ENCODE measurements at places on chromosomes 7 and 10.

DNA sequence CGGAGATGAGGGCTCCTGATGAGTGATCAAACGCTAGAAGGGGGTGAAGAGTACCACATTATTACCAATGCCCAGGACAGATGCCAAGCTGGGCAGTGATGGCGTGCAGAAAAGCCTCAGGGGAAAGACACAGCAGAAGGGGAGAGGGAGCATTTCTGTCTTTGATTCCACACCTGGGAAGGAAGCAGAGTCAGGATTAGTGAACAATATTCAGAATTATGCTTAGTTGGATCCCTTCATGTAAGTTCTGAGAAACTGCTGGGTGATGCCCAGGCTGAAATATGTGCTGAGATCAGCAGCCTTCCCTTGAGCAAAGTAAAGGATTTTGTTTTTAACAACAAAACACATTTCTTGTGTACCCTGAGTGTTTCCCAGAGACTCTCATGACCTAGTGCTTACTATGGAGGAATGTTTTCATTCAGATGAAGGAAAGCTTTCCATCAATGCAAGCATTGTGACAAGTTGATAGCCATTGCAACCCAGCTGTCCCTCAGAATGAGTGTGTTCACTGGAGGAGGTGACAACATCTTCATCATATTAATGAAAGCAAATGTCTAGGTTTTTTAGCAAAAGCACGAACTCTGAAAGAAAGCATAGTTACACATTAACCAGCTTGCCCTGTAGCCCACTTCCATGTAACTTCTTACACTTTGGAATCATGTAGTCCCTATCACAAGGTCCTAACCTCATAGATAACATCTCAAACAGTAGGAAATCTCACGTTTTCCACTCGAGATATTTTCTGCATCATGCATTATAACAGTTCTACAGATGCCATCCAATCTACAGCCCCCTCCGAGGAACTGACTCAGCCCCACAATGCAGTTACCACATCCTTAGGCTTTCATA is 23.8 kb upstream of the AKR1C1 start:
- no peak for DNase-seq

- peak; percentile 69 for DNase-seq
Measured at GRCh38 chr7:64685091-64685490, 19.2 kb downstream of the ZNF107 start.

DNA sequence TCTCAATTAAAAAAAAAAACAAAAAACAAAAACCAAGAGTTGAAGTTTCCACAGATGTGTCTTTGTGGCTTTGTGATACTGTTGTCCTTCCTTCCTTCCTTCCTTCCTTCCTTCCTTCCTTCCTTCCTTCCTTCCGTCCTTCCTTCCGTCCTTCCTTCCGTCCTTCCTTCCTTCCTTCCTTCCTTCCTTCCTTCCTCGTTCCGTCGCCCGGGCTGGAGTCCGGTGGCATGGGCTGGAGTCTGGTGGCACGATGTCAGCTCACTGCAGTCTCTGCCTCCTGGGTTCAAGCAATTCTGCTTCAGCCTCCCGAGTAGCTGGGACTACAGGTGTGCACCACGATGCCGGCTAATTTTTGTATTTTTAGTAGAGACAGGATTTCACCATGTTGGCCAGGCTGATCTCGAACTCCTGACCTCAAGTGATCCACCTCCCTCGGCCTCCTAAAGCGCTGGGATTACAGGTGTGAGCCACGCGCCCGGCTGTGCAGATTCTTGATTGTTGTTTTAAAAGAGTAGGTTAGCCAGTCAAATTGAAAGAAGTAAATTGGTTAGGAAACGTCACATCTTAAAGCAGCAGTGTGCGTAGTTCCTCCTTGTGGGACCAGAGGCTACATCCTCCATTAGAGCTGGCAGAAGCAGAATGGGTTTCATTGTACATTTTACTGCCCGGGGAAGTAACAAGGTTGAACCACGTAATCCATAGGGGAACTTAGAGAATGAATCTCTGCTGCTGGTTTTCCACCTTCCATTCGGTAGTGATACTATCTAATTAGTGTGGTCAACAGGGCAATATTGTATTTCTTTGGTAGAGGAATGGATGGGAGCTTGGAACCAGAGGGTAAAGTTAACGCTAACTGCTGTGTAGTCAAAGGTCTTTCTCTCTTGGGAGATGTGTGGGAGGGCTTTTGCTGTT is 20.6 kb downstream of the DNAJB6 start:
- DNase-seq, result no peak

GRCh38 chr7:46710927-46711326 is 789.9 kb upstream of the IGFBP3 start:
- DNase-seq, result no peak

- DNase-seq, result no peak
Measured at GRCh38 chr10:128257428-128257827, 131.2 kb upstream of the MKI67 start.

DNA sequence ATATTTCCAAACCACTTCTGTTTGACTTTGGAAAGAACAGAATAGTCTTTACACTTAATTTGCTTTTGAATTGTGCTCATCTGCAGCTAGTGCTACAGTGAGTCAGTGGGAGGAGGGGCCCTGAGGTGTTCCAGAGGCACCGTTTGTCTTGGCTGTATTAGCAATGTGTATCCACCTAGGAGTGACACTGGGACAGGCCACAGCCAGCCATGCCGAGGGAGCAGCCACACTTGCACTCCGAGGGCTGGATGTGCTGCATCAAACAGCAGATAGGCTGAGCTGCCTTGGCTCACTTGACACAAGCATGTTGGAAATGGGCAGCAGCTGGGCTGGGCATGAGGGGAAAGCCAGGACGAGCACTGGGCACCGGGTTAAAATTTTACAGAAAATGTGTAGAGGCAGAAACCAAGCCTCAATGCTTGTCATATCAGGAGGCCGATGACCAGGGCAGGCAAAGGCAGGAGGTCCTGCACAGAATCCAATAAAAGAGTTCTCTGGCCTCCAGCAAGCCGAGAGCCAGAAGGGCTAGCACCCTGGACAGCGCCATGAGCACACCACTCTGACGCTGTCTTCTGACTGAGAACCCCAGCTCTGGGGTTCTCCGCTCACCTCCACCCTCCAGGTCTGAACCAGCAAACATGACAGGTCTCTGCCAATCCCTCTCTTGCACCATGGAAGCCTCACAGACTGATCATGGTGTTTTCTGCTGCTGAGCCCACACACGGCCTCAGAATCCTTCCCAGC is 163.3 kb downstream of the GRID1 start:
- DNase-seq, result peak; percentile 19

GRCh38 chr10:63209705-63210104 is 76.6 kb downstream of the NRBF2 start:
- DNase-seq, result no peak

GRCh38 chr7:42852531-42852930 is 59.3 kb downstream of the C7orf25 start:
- DNase-seq, result no peak

DNA sequence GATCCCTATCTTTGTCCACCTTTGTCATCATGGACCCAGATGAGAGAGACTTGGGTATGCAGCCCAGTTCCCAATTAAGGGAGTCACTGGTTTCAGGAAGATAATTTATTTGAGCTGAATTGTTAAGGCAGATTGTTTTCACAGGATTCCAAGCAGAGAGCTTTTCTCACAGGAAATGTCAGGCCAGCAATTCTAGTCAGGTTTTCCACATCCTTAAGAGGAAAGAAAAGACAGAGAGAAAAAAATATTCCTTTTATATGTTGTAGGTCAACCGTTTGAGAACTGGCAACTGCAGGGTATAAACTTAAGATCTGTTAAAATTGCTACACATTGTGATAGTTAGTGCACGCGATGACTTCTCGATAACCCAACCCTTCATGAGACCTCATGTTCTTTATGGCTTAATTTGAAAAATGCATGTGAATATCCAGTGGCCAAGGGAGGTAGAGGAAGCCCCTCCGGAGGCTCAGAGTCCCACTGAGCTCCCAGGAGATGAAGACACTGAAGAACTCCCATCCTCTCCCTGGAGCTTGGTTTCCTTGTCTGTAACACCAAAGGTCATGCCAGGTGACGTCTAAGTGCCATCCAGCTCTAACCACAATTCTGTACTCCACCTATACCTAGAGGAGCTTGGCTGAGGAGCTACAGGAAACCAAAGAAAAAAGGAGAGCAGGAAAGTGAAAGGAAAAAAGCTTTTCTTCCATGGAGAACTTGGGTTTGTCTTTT is 45.6 kb downstream of the MINDY4 start:
- no peak for DNase-seq

GRCh38 chr10:30831426-30831825 is 200.2 kb downstream of the ZNF438 start:
- no peak for DNase-seq

- no peak for DNase-seq
Measured at GRCh38 chr7:92462560-92462959, 15.2 kb downstream of the ERVW-1 start.

- DNase-seq, result no peak
Measured at GRCh38 chr10:22657566-22658225, 56.7 kb downstream of the PIP4K2A start.

GRCh38 chr10:75291805-75292204 is 56.0 kb upstream of the COMTD1 start:
- no peak for DNase-seq

- no peak for DNase-seq
Measured at GRCh38 chr7:499853-500485, 19.7 kb downstream of the PDGFA start.

DNA sequence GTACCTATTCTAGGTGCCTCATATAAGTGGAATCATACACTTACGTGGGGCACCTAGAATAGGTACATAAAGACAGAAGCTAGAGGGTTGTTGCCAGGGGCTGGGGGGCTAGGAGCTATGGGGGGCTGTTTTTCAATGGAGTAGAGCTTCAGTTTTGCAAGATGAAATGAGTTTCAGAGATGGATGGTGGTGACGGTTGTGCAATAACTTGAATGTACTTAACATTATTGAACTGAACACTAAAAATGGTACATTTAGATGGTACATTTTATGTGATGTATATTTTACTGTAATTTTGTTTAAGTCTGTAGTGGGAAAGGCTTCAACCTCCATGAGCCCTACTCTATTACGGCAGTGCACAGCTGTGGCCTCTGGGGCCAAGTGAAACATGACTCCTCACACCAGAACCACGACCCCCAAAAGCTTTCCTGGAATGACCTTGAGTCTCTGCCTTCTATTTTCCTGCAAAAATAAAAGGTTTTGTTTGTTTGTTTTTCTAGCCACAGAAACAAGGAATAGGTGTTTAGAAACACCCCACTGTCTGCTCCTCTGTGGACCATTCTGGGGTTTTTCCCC is 147.3 kb upstream of the PLXNA4 start:
- no peak for DNase-seq

DNA sequence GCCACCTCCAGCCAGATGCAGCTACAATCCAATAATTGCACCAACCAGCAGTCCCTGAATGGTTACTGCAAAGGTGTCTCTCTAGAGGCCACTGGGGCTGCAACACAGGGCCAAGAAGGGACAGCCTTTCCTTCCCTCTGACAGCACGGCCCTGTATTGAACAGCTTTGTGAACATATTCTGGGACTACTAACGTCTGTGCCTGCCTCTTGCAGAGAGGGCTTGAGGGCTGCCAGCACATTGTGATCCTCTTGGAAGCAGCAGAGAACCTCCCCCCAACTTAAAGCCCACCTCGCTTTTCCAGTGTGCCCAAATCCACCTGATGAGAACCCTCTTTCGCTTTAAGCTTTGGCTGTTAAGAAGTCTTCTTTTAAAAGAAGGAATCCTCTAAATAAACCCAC is 415.9 kb downstream of the RPS24 start:
- no peak for DNase-seq

DNA sequence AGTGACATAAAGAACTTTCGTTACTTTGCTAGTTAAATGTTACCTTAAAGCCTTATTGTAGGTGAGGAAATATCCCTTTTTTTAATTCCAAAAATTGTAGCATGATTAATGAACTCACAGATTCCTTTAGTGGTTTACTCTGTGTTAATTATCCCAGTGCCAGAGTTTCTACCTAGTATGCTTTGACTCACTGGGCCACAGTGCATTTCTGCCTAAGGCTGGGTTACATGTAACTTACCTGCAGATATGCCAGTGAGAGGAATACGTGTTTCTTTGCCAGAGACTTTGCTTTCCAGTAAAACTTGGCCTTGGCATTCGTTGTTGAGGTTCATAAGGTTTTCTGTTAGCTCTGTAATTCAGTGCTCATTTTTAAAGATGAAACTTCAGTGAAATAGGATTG is 380.8 kb upstream of the LRGUK start:
- no peak for DNase-seq

DNA sequence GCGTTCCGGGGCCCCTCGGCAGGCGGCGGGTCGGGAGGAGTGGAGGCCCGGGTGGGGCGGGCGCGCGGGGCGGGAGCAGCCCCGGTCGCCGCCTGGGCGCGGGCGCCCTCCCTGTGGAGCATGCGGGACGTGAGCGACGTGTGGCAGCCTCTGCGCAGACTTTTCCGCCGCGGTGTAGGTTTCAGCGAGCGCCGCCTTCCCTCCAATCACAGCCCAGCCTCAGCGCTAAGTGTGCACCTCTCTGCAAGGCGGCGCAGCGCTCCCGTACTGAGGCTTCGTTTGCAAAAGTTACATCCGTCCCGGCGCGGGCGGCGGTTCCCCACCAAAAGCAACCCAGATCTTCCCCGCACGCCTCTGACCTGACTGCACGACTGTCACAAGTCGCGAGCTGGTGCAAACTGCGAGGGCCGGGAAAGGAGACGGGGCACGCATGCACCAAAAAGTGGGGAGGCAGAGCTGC is 1.2 kb upstream of the PFKFB3 start:
- peak; percentile 93 for DNase-seq

DNA sequence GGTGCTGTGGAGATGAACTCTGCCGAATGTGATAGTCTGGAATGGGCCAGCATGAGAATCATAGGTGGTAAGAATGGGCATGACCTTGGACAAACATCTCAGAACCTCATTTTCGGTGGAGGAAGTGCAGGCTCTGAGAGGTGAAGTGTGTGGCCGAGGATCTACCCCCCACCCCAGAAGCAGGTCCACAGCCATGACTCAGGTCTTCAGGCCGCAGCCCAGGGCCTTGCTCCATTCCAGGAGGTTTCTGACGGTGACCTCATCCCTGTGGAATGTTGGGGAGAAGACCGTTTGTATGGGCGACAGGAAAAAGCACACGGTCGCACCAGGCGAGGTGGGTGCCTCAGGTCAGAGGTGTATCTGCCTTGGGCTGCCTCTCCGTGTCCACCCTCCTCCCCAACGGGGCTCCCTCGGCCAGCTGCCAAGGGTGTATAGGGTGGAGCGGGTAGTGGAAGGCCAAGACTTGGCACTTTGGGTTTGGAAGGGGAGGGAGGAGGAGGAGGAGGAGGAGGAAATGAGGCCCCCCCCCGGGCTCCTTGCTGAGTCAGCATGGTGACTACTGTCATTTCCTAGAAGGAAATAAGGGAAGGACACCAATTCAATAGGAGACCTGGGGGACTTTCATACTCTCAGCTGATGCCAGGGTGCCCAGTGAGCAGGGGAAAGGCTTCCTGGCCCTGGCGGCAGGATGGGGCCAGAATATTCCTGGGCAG is 168.0 kb upstream of the RHEB start:
- DNase-seq, result no peak

- DNase-seq, result peak; percentile 74
Measured at GRCh38 chr7:44534501-44534900, 6.6 kb downstream of the NPC1L1 start.
